ENCODE measurements at places on chromosomes 12 and 14. TPM values are rescaled to one million over a fixed set of nuclear protein-coding genes. Genes with fewer than 3 reads are reported as not detected.
A peak's percentile ranks its signal among the peaks of the same experiment; 100 is the strongest.

The DCP1B gene
- total RNA-seq = 3.7 TPM

DNA sequence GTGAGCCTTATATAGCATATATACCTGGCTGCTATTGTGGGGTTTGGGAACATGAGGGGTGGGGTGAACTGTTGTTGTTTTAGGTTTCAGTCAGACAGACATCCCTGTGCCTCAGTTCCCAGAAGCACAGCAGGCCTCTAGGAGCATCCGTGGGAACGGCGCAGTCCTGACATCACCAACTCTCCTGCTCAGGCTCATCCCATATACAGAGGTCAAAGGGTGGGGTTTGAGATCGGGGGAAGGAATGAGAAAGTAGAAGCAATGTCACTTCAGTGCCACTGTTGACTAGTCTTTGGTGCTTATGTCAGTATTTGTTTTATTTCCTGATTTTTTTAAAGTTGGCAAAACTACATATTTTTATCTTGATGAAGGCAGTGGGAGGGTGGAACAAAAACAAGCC, 43.1 kb upstream of the A2ML1 start:
- no peak for DNase-seq

The TAS2R42 gene
- total RNA-seq = not detected

- no peak for DNase-seq
Measured at GRCh38 chr12:15928870-15929571, 17.9 kb downstream of the DERA start.

- DNase-seq = no peak
Measured at GRCh38 chr12:126432780-126433179, 1367.5 kb downstream of the AACS start.

- no peak for DNase-seq
Measured at GRCh38 chr12:100476013-100476751, 2.5 kb downstream of the NR1H4 start.

The ANKRD33 gene
- not detected for total RNA-seq

The CMA1 gene
- total RNA-seq = 0.42 TPM

The LPAR5 gene
- 2.9 TPM for total RNA-seq

DNA sequence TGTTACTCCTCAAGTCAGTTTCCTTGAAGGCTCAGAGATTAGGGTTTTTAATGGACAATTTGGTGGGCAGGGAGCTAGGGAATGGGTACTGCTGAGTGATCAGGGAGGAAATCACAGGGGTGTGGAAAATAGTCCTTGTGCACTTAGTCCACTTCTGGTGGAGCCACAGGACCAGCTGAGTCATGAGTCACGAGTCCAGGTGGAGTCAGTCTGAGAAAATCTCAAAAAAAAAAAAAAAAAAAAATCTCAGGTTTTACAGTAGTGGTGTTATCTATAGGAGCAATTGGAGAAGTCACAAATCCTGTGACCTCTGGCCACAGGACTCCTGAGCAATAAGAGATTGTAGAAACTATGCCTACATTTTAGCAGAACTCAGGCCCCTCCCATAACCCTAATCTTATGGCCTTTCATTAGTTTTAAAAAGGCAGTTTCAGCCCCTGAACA, 28.2 kb upstream of the AMN1 start:
- DNase-seq = no peak

The OR4E2 gene
- total RNA-seq = not detected

- DNase-seq = no peak
Measured at GRCh38 chr14:79464468-79464867, 746.8 kb downstream of the DIO2 start.

The FERMT2 gene
- total RNA-seq = 156 TPM

GRCh38 chr14:75306927-75307699, 28.5 kb downstream of the FOS start:
- no peak for DNase-seq

DNA sequence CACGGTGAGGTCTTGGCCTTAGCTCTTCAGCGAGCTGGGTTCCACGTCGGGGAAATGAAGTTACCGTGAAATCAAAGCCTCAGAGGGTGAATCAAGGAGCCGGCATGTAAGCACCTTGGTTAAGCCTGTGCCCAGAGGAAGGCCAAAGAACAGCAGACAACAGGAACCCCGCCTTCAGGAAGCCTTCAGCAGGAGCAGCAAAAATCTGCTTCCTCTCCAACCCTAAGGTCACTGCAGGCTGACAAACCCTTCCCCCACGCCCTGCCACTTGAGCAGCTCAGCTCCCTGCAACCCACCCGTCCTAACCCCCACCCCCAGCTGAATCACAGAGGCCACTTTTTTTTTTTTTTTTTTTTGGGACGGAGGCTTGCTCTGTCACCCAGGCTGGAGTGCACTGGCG, 72.9 kb upstream of the LTA4H start:
- DNase-seq = peak; percentile 72

DNA sequence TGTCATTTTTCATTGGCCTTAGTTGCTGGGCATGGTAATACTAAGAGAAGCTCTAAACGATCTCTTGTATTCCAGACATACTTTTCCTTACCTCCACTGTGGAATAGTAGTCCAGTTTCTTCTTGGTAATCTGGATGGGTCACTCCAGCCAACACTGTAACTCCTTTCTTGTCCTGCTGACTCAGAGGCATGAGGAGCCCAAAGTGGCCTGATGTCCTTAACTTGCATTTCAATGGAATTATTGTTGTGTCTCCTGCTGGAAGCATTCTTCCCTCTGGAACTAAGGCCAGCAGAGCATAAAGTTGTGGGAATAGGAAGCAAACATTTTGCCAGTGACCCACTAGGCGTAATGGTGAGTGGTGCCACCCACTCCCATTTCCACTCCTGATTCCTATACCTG, 33.1 kb downstream of the DAAM1 start:
- DNase-seq = no peak

DNA sequence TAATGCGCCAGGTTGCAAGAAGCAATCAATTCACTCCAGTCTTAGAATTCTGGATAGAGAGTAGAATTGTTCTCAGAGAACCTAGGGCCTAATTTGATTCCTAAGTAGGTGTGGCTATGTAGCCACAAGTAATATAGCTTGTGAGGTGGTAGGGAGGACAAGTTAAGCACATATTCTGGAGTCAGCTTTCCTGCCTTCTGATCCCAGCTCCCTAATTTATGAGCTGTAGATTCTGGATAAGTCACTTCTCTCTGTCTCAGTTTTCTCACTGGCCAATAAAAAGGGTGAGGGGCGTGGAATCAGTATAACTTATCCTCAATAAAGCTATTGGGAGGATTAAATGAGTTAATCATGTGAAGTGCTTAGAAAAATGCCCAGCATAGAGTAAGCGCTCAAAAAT, 3.0 kb upstream of the SNW1 start:
- no peak for DNase-seq

DNA sequence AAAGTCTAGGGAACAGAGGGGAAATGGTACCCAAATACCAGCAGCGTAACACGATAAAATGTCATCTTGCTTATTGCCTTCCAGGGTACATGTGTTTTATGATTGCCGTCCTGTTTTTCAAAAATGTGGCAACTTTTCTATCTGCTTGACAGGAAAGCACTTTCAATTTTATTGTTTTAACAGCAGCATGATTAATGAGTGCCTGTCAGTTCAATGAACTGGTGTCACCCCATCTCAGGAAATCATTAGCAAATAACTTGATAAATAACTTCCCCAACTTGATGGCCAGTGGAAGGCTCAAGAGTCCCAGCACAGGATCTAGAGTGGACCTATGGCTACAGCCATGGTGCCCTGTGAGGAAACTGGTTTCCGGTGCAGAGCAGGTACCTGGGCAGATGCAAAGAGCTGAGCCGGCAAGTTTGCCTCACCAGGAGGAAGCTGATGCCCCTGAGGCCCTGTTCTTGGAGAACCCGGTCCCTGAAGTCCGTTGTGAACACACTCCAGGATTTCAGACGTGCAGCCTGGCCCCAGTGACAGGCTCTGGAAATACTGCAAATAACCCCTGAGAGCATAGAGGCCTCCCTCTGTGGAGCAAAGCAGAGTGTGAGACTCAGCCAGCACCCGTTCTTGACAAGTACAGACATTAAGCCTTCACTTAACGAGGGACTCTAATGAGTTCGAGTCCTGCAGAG, 173.5 kb upstream of the SFSWAP start:
- no peak for DNase-seq

The LRR1 gene
- total RNA-seq = 7.4 TPM

The BMP4 gene
- total RNA-seq = 9.2 TPM

DNA sequence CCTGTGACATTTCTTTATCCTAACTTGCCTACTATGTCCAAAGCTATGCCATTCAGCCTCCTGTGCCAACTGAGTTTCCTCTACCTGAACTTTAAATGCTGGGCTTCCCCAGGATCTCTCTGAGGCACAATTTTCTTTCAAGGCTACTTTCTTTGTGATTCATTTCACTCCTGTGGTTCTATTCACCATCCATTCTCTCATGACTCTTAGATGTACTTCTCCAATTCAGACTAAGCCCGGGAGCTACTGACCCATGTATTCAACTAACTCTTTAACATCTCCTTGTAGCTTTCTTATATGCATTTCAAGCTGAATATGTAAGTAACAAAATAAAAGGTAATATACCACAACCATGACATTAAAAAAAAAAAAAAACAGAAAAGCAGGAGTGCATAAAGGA, 738.9 kb upstream of the USP15 start:
- DNase-seq = no peak

The PDZRN4 gene
- total RNA-seq = 0.50 TPM

GRCh38 chr12:66380769-66381535, 78.7 kb downstream of the HELB start:
- no peak for DNase-seq
